Stimulated activated naive CD4-positive, alpha-beta T cell treated with Interleukin-2 at 50 U/mL for 16 hours (primary cell): ENCODE measurements at places on chromosomes 4 and X.
A peak's percentile ranks its signal among the peaks of the same experiment; 100 is the strongest.

DNA sequence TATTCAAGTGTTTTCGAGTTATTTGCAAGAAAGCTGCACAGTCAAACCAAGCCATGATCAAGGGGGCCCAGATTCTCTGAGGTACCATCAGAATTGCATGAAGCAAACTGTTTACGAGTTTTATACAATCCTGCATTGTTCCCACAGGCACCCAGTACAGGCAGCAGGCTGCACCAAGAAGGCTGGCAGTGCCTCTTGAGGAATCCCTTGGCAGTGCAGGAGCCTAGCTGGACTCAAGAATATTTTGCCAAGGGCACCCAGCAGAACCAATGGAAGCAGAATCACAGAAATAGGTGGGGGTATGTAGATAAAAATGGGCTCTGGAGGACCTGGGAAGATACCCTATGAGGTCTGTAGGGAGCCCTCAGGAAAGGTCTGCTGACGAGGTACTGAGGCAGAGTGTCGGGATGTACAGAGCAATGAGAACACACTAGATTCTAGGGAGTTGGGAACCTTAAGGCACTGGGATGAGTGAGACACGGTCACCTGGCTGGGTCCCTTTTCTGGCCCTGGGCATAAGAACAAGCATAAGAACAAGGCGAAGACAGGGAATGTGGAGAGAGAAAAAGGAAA lies 2.5 kb upstream of the PLP1 start:
- DNase-seq, result no peak

- DNase-seq, result no peak
Observed at GRCh38 chr4:72567821-72568675, 973 bp downstream of the ADAMTS3 start.

- DNase-seq, result peak; percentile 86
Observed at GRCh38 chr4:183504930-183505610, at the start of gene ING2. TSS of gene ING2 (plus strand) at chr4:183505058. CDS start at chr4:183505196, 138 bp downstream.

GRCh38 chrX:68912113-68912512 lies 83.3 kb downstream of the EFNB1 start:
- DNase-seq, result no peak

- DNase-seq, result no peak
Observed at GRCh38 chr4:176840166-176840565, 47.4 kb upstream of the VEGFC start.

- peak; percentile 19 for DNase-seq
Observed at GRCh38 chrX:135421932-135422809, at the start of gene SMIM10L2A. TSS of gene SMIM10L2A (plus strand) at chrX:135421944. CDS start at chrX:135422132, 188 bp downstream.

DNA sequence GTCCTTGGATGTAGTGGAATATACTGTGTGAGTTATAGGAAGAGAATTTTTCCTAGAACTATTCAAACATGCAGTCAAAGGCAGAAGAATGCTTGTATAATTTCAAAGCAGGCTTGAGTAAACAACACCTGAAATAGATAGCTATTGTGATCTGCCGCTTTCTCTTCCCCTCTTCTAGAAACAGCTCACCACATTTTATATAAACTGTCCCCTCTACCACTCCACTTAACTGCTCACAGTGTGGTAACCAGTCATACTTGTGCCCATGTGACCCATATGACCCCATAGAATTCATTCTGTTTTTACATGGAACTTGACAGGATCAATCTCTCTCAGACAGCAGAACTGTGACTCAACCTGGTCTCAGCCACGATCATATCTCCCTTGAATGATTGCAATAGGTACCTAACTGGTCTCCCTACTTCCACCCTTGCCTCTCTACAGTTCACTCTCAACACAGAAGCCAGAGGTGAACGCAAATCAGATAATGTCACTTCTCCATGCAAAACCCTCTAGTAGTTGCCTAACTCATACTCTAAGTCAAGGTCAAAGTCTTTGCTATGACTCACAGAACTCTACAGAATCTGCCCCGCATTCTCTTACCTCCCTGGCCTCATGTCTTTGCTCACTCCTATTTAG lies 85.6 kb upstream of the EFHC2 start:
- no peak for DNase-seq

DNA sequence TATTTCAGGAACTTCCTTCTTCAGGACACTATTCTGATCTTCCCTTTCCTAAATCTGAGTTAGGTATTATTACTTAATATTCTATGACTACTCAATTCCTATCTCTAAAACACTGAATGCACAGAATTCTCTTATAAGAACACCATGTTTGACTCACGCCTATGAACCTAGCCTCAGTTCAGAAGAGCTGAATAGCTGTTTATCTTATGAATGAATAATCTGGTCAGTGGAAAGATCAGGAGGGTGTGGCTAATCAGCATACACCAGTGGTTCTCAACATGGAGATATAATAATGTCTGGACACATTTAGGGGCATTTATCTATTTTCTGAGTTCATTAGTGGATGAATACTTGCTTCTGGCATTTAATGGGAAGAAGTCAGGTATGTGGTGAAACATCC lies 24.2 kb downstream of the EPHA5 start:
- no peak for DNase-seq
